ENCODE measurements at places on chromosomes 13 and 19.
A peak's percentile ranks its signal among the peaks of the same experiment; 100 is the strongest.

- DNase-seq: no peak
Measured at GRCh38 chr19:13229246-13229645, 79.0 kb downstream of the IER2 start.

DNA sequence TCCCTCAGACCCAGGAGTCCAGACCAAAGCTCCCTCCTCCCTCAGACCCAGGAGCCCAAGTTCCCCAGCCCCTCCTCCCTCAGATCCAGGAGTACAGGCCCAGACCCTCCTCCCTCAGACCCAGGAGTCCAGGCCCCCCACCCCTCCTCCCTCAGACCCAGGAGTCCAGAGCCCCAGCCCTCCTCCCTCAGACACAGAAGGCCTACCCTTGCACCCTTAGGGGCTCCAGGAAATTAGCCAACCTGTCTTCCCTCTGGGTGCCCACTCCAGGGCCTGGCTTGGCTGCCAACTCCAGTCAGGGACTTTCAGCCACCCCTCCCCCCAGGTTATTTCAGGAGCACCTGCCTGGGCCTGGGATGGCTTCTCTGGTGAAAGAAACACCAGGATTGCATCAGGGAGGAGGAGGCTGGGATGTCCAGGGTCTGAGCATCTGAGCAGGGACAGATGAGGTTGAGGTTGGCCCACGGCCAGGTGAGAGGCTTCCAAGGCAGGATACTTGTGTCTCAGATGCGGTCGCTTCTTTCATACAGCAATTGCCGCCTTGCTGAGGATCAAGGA is at the start of gene FGF21:
TSS of gene FGF21 (plus strand) at position 441 of the 558 bp plus-strand sequence. CDS start 713 bp downstream, outside the sequence.
- no peak for DNase-seq

DNA sequence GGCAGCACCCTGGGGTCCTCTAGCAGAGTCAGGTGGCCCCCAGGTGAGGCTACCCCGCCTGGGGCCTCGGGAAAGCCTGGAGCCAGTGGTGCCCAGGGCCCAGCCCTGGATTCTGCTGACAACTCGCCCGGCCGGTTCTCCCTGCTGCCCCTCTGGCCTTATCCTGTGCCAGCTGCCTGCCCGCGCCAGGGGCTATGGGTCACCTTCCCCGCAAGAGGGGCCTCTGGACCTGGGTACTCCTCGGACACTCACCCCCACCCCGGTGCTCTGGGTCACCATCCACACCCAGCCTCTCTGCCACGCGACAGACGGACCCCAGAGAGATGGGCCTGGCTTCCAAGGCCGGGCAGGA is 24.0 kb downstream of the ZBTB7A start:
- no peak for DNase-seq

DNA sequence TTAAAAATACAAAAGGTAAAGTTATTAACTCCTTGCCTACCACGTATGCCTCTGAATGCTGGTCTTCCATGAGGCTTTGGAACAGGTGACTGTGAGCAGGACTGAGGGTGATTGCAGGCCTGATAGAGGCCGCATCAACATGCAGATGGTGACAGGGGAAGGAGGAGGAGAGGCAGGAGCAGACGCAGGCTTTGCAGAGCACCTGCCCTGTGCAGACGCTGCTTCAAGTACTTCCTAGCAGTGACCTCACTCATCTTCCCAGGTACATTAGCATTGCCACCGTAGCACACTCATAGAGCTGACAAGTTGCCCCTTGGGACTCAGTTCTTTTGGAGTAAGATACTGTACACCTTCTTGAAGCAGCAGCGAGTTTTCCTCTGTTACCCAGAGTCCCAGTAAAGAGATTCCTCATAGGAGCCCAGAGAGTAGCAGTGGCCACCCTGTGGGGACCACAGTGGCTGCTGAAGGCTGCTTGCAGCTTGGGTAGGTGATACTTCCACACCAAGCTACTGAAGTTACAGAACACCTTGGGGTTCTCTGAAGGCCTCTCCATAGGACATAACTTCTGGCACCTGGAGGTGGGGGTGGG is 56.0 kb downstream of the ZNF536 start:
- DNase-seq: no peak

GRCh38 chr13:51581148-51581820 is 3.0 kb upstream of the WDFY2 start:
- no peak for DNase-seq

GRCh38 chr13:100203696-100204367 is 114.9 kb downstream of the PCCA start:
- DNase-seq: no peak

- DNase-seq: no peak
Measured at GRCh38 chr13:77299587-77299986, 27.3 kb downstream of the MYCBP2 start.

DNA sequence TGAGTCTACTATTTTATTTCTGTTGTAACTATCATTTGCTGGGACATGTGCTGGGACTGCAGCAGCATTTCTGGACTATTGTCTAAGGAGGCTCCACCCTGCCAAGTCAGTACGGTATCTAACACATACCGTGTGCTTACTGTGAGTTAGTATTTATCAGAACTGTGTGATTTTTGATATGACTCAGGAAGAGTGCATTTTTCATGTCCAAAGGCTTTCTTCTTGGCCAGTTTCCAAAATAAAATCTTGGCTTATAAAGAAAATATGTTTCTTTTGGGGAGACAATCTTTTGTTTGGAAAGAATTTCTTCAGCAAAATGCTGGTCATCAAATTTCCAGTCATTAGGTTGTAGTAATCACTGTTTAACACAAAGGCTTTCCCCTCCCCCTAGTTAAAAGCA is 11.6 kb downstream of the PARP4 start:
- DNase-seq: peak; percentile 65

DNA sequence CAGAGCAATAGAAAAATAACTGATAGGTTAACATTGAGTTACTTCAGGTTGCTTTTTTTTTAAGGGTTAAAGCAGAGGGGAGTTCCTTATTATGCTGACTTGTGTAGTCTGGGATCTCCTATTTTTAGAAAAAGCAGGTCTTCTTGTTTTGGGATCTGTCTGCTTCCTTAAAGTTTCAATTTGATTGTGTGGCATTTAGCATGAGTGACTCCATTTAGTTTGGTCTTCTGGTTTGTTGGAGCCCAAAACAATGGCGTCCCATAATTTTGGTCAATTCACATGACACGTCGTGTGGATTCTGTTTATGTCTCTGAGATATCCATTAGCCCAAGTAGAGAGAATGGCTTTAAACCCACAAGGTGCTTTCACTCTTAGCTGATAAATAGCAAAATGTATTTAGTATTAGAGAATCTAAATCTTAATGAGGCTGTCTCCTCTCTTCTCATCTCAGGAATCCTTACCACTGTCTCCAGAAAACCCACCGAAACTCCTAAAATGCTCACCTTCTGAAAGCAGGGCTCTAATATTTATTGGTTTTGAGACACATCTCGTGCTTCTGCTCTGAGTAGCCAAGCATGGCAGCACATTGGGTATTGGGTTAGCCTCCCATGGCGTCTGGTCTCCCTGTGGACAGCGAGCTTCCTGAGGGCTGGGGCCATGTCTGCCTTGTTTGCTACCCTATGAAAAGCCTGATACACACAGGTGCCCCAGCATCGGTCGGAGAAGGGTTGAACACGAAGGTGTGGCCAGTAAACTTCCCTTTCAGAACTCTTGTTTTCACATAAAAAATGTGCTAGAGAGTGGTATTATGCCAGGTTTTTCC is 67.2 kb upstream of the GPR183 start:
- no peak for DNase-seq

GRCh38 chr13:30143666-30144400 is 163.5 kb downstream of the KATNAL1 start:
- DNase-seq: no peak

DNA sequence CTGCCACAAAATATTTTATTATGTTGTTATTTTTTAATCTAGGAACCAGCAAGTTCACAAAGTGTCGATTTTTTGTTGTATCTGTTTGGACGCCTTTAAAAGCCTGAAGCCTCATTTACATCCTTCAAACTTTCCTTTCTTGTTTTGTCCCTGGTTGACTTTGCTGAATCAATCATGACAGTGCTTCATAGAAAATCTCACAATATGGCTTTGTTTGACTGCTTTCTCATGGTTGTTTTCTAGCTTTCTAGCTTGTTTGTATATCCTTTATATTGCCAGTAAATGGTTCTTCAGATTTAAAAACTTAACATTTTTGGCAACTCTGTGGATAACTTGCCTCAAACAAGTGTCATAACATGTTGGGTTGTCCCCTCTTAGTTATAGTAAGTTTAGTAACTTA is 84.1 kb upstream of the ATXN8OS start:
- no peak for DNase-seq

- no peak for DNase-seq
Measured at GRCh38 chr13:81283062-81283461, 942.1 kb upstream of the SPRY2 start.

DNA sequence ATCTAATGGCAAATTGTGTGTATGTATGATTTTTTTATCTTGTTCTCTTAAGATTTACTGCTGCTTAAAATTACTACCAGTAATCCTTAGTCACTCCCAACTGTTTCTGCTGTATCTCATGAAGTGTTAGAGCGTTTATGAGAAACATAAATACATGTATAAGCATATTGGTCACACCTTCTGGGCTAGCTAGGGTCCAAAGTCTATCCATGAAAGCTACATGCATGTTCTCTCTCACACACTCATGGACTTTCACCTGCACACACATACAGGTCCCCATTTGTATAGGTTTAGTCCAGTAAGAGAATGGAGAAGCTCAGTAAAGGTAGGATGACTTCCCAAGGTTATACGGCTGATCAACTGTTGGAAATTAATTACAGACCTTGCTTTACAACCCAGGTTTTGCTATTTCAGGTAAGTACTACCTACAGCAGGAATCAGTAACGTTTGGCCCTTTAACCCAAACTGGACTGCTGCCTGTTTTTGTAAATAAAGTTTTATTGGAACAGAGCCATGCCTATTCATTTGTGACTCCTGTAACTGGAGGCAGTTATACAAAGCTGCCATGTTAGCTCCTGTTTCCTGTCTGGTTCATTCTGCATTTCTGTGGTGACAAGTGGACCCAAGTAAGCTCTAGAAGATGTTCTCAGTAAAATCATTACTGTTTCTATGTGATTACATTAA is 15.3 kb downstream of the METTL21C start:
- DNase-seq: no peak

GRCh38 chr19:6416658-6417405 is 7.8 kb downstream of the KHSRP start:
- DNase-seq: no peak

DNA sequence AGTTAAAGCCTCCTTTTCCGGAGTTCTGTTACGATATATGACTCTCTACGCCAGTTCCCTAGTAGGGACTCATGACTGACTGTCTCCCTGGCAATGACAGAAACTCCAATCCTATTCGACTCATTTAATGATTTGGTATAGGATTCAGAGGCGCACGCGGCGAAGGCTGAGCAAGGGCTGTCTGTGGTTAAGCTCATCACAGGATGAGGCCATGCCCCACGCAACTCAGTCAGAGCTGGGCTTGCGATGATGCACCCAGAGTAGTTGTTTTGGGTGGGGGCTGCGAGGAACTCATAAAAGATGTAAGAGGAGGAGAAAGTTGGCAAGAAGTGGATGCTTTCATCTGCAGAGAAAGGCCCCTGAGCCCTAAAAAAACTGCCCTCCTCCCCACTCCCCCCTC is 468 bp upstream of the SERTM1 start:
- DNase-seq: no peak

- no peak for DNase-seq
Measured at GRCh38 chr13:42412812-42413483, 141.0 kb downstream of the AKAP11 start.

DNA sequence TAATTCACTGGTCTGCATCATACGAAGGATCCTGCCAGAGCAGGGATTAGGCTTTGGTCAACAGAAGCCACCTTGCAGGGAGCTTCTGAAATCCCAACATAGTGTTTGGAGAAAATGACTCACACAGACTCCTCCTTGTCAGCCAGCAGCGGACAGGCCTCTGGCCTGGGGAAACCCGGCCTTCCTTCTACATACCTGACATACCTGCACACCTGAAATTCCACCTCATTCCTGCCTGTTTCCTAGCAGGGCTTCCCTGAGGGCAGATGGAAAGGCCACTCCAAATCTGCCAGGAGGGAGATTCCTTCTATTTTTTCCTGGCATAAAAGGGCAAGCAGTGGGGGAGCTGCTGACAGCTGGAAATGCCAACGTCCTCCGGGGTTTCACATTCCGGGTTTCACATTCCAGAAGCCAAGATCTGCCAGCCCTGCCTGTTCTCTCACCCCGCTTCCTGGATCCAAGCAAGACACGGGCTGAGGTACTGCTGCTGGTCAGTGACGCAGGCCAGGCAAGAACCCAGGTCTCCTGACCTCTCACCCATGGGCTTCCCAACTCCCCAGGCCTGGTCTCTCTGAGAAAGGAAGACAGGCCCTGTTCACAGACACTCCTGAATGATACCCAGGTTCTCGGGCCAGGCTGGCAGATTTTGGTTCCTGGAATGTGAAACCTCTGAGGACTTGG is 18.2 kb upstream of the IGFL1 start:
- no peak for DNase-seq

DNA sequence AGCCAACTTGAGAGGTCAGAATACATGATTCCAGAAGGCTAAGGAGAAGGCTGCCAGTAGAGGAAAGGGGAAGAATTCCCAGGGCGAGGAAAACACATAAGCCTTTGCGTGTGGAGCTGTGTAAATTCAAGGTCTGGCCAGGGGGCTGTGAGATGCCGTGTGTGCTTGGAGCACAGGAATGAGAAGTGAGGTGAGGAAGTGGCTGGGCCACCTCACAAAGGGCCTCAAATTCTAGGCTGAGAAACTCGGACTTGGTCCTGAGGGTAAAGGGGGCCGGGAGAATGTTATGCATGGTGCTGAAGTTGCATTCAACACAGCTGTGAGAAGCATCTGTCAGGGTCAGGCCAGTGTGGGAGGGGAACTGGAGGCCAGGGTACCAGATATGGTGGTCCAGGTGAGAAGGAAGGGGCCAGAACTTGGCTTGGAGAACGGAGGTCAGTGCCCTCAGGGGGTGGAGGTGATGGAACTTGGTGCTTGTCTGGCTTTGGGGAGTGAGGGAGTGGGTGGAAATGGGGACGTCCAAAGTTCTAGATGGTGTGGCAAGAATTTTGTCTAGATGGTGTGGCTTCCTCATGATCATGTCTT is 4.9 kb upstream of the ZNF580 start:
- DNase-seq: no peak

- DNase-seq: peak; percentile 26
Measured at GRCh38 chr13:113836768-113837559, 26.9 kb downstream of the GAS6 start.

- DNase-seq: no peak
Measured at GRCh38 chr13:39530916-39531315, 72.1 kb downstream of the LHFPL6 start.

- DNase-seq: no peak
Measured at GRCh38 chr19:49196527-49197240, 39.1 kb downstream of the TRPM4 start.

DNA sequence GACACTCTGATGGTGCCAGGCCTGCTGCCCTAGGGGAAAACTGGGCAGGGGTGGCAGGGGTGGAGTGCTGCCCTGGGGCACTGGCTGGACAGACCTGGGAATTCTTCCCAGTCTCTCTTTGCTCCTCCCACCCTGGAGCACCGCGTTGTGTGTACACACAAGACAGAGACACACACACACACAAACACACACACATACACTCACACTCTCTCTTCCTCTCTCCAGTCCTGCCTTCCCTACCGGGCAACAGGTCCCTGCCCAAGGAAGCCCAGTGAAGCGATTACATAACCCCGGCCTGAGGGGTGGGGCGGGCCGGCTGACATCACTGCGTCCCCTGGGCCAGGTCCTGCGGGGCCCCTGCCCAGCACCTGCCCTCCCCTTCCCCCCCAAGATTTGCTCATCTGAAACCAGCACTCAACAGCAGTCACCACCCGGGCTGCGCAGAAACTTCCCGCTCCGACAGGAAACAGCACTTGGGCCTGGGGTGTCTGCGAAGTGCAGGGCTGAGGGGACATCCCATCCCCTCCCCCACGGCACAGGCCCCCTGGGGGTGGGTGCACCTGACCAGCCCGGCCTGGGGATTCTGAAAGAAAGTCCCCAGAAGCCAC is 1.2 kb downstream of the MKNK2 start:
- DNase-seq: peak; percentile 87
